ENCODE measurements at places on chromosomes 6 and 20.
A peak's percentile ranks its signal among the peaks of the same experiment; 100 is the strongest.

DNA sequence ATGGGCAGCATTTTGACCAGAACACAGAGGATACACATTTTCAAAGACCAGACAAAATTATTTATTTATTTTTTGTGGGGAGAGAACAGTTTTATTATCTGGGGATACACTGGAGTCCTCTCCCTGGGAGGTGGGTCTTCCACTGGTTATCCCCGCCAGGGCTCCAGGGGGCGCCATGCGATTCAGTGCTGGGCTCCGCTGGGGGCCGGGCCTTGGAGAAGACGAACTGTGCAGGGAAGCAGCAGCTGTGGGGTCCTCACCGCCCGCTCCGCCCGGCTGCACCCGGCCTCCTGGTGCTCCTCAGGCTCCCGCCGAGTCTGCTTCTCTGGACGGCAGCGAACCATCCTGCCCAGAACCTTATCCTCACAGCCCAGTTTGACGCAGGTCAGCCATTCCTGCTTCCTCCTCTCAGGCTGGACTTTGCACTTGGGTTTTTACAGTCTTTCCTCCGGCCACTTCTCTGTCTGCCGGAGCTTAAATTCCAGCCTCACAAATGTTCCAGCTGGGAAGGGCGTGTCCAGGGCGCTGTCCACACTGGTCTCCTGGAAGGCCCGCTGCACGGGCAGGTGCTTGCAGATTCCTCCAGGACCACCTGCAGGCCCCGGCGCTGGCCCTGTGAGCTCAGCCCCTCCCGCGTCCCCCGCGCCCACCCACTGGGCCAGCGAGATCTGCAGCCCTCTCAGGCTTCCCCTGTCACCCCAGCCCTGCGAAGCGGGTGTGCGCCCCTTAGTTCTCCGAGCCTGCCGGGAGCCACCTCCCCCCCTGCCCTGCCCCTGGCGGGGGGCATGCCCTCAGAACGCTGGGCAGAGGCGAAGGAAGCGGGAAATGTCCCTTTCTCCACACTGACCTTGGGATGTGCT, 1830.0 kb upstream of the DEFB115 start:
- DNase-seq = no peak

GRCh38 chr6:136039185-136039584, 187.7 kb downstream of the PDE7B start:
- DNase-seq = no peak

GRCh38 chr20:13264907-13265306, 43.8 kb downstream of the ISM1 start:
- no peak for DNase-seq

GRCh38 chr6:54516321-54516720, 208.1 kb downstream of the TINAG start:
- DNase-seq = no peak

GRCh38 chr6:136764517-136764993, 27.7 kb downstream of the MAP3K5 start:
- DNase-seq = no peak

GRCh38 chr6:109069746-109070145, 24.9 kb downstream of the SESN1 start:
- no peak for DNase-seq

GRCh38 chr6:128135325-128135724, 234.5 kb upstream of the THEMIS start:
- no peak for DNase-seq

GRCh38 chr6:113403966-113404595, 453.1 kb upstream of the MARCKS start:
- no peak for DNase-seq

DNA sequence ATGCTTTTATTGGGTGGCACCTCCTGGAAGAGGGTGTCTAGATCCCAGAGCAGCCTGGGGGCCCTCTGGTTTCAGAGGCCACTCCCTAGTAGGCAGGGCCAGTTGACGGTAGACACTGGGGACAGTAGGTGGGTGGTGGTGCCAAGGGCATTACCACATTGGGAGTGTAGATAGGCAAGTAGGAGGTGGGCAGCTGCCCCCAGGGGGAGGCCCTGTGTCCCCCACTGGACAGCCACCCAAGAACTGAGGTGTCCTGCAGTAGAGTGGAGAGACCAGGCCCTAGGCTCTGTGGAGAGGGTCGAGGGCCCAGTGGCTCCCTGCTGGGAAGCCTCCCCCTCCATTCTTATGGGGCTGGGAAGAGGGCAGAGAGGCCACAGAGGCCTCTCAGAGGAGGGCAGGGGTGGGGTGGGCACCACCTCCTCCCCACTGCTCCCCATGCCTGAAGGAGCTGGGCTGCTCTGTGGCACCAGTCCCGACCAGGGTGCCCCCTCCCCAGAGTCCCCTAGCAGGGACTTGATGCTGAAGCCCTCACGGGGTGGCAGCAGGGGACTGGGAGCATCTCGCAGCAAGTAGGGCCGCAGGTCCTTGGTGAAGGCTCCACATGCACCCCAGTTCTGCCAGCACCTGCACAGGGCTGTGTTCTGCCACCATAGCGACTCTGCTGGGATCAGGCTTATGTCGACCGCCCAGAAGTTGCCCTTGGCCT, 305.0 kb upstream of the KCNQ5 start:
- DNase-seq = no peak

- DNase-seq = no peak
Measured at GRCh38 chr20:11581271-11581670, 336.4 kb upstream of the BTBD3 start.

DNA sequence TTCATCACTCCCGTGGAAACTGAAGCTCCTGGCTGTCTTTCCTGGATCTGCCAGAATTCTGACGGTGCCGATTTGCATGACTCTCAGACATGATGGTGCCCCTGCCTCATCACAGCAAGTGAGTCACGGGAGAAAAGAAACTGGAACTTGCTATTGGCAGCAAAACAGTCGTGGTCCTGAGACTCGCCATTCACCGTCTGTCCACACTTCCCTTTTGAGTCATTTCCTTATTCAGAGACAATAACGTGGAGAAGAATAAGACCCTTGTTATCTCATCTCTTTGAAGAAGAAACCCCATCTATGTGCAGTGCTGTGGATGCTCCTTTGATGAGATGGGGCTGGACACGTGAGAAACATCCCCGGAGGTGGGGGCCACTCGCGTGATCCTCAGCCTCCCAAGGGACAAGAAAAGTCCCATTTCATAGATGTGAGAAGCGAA, 4.2 kb downstream of the GPR31 start:
- DNase-seq = peak; percentile 8

DNA sequence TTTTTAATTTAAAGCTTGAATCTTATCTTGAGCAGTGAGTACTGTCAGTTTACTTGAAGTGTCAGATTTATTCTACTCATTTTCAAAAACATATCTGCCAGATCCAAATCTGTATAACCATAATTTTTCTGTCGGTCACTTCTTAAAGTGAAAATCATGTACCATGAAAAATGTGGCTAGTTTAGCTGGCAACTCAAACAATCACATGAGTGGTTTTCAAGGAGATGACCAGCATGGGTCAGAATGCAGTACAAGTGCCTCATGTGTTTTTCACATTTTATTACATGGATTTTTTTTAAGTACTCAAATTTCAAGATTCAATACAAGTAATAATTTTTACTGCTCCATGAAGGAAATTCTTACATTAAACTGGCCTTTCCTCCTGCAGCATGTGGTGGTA, 11.0 kb upstream of the SAMD5 start:
- no peak for DNase-seq

DNA sequence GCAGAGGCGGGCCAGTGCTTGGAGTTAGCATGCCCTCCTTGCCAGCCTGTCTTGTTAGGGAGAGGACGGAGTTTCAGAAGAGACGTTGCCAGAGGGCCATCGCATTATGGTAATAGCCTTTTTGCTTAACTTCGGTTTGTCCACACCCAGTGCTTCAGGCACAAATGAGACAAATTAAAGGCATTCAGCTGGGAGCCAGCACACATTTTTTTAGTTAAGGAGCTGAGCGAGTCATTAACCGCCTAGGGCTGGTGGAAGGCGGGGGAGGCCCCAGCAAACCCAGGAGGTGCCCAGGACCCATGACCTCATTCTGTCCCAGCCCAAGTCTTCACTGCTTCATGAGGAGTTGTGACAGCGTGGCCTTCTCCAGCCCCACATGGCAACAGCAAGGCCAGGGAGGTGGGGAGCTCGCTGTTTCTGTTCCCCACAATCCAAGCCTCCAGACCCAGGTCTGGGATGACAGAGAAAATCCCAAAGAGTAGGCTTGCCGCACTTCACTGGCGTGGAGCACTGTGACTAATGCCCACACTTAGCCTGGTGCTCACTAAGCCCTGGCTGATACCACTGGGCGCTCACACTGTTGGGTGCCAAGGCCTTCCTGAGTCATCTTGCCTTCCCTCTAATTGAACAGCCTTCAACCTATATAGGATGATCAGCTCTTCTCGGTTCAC, 237.1 kb downstream of the ANKRD60 start:
- peak; percentile 58 for DNase-seq

DNA sequence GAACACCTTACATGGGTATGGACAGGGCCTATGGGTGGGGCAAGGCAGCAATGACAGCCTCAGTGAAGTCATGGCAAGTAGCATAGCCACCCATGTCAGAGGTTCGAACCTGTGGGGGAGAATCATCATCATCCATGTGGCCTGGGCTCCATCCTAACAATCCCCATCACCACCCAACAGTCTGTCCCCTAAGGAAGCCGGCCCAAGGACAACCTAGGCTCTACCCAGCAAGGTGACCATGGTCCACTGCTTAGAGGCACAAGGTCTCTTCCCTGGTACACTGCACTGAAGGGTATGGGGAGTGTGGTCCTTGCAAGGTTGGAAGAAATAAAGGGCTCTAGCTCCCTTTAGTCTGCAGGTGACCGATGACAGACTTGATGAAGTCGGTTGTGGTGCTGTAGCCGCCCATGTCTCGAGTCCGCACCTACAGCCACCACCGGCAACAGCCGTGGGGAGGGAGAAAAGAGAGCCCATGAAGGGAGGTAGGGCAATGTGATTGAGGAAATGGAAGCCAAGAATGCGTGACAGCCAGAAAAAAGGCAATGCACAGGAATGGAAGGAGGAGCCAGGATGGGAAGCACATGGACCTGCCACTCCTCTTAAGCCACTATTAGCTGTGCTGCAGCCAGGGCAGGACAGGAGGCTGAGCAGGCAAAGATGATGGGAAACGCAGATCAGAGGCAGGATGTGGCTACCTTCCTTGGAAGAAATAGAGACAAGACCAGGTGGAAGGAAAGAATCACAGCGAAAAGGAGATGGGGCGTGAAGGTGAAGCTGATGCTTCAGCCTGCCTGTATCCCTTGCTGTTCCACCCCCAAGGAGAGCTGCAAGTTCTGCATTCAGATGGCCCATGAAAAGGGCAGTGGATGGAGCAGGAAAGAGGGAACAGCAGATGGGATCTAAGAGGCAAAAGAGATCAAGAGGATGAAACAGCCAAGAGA, 5.3 kb downstream of the IDH3B start:
- no peak for DNase-seq

- no peak for DNase-seq
Measured at GRCh38 chr6:64085126-64085525, 449.5 kb downstream of the PHF3 start.

GRCh38 chr6:139834232-139834631, 459.8 kb upstream of the CITED2 start:
- DNase-seq = no peak

GRCh38 chr20:38114353-38114791, 50.7 kb downstream of the TGM2 start:
- peak; percentile 41 for DNase-seq

GRCh38 chr6:15709651-15710269, 46.9 kb upstream of the DTNBP1 start:
- no peak for DNase-seq

DNA sequence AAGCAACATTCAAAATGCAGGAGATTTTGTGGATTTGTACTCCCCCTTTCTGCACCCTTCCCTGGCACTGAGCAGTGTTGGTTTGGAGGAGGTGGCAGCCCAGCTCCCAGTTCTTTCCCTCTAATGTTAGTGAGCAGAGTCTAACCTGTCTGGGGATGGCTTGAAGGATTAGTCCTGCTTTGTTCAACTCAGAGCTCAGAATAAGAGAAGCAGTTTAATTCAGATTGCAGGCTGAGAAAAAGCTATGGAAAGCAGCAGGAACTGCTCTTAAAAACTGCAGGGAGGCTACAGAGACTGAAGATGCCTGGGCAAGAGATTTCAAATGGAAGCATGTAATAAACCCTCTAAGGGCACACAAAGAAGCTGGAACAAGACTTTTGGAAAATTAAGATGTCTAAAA, 223.4 kb upstream of the GGTLC1 start:
- DNase-seq = no peak

DNA sequence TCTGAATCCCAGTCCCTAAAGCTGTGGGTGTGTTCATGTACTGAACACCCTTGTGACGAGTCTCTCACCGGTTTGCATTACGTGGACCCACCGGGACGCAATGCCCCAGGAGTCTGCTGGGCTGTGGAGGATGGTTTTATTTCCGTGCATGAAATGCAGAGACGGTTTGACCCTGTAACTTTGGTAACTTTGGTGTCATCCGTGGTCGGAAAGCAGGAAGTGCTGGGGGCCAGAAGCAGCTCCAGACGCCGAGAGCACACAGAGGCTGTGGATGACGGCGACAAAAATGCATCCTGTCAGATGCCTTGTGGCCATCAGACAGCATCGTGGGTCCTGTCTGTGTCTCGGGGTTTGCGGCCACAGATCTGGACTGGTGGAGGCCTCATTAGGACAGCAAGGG, 7.2 kb downstream of the BHLHE23 start:
- DNase-seq = no peak

DNA sequence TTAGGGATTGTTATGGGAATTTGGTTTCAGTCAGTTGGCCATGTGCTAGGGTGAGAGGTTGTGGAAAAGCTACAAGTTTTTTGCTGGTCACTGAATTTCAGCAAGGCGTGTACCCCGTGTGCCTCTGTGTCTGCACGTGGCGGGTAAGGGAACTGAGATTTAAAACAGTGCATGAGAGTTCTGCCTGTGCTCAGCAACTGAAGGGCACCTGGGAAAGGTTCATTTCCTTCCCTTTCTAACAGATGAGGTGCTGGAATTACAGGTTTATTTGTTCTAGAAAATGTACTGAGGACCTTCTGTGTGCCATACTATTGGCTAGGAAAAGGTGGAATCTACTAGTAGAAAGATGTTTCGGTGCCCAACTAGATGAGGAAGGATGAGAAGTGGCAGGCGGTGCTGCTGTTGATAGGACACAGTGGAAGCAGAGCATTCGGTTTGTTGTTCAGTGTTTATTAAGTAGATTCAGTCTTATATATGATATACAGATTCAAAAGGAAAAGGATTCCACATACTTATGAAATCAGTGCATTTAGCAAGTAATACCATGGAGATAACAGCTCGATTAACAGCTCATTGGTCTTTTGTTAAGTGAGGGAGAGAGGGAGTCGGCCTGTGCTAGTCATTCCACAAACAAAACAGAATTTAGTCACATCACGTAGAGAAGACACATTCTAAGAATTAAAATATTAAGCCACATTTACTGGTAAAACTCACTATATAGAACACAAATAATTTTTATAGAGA, 84.7 kb downstream of the ASXL1 start:
- DNase-seq = no peak

- no peak for DNase-seq
Measured at GRCh38 chr6:139429580-139430145, 55.2 kb upstream of the CITED2 start.

- DNase-seq = no peak
Measured at GRCh38 chr6:132964868-132965382, 150.6 kb downstream of the RPS12 start.

- DNase-seq = no peak
Measured at GRCh38 chr6:34486106-34486740, 20.3 kb downstream of the PACSIN1 start.

- peak; percentile 82 for DNase-seq
Measured at GRCh38 chr20:62702895-62703852, 5.5 kb upstream of the NTSR1 start.

- DNase-seq = peak; percentile 77
Measured at GRCh38 chr6:7050872-7051779, 56.6 kb upstream of the RREB1 start.

Measured in stromal cell of bone marrow (primary cell).